ENCODE measurements at places on chromosomes 16 and 17. TPM values are rescaled to one million over a fixed set of nuclear protein-coding genes. Genes with fewer than 3 reads are reported as not detected.

DNA sequence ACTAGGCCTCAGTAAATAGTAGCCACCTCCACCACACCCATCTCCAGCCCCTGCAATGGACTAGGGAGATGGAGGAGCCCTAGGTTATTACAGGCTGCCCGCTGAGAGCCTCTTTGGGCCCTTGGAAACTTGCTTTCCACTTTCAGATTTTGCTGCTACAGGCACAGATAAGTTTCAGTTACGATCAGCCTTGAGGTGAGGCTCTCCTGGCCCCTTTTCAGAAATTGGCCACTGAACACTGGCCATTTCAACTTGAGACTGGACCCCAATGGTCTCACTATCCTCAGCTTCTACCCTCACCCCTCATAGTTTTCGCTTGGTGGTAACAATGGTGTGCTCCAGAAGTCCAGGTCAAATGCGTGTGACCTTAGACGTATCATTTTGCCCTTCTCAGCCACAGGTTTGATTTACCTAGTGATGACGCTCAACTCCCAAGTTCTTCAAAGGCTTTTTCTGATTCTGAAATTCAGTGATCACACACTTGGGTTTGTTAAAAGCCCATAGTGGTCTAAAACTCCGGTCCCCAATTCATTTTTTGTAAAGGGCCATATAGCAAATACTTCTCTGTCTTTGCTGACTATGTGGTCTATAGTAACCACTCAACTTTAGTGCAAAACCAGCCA lies 1.0 kb downstream of the PMM2 start:
- no peak for DNase-seq

GRCh38 chr17:1563786-1564613 lies 1.4 kb upstream of the PITPNA start:
- DNase-seq = no peak

- DNase-seq = no peak
These were observed 114.4 kb downstream of the XYLT1 start for GRCh38 chr16:17356243-17356933.

DNA sequence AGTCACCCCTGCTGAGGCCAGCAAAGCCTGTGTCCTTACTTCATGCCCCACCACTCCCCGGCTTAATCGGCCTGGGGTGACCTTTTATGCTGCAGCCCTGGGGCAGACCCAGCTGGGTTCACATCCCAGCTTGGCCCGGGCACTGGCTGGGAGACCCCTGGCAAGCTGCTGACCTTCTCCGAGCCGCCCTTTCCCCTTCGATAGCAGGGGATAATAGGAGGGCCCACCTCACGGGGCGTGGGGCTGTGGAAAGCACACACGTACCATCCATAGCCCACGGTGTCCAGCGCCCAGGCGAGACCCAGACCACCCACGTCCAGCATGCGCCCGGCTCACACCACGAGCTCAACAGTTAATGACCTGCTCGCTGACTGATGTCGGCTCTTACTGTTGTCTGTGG lies 26.8 kb downstream of the TBC1D16 start:
- DNase-seq = no peak

- no peak for DNase-seq
These were observed 21.8 kb upstream of the NAGLU start for GRCh38 chr17:42514279-42514678.

DNA sequence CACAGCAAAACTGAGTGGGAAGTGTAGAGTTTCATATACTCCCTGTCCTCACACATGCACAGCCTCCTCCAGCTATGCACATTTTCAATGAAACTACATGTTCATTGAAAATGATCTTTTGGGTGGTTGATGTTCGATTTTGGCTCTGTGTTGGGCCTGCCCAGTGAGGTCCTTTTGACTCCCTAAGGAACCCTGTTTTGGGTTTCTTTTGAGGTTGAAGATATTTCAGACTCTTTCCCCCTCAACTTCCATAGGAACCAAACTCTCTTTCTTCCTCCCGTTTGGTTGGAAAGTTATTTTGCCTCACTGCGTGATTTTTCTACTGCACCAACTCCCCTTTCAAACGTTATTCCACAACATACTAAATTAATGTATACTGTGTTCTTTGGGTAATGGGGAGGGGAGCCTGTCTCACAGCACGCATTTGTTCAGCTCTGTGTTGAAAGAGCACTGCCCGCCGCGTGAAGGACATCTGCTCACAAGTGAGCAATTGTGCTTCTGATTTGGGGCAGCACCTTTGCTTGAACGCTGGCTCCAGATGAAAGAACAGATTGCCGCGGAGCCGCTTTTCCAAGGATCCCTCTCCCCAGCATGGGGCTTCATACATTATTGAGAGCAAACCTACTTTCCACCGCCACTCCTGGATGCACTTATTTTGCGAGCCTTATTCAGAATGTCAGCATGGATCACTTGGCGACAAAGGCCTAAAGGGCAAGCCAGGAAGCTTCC lies 385.9 kb downstream of the WWOX start:
- no peak for DNase-seq

CDH13 gene
- 1.6 TPM for polyA plus RNA-seq

TEX14 gene
- 2.5 TPM for polyA plus RNA-seq
